ENCODE measurements at places on chromosomes 5 and 9.

GRCh38 chr5:123856766-123857165 lies 344.8 kb downstream of the CSNK1G3 start:
- no peak for DNase-seq

DNA sequence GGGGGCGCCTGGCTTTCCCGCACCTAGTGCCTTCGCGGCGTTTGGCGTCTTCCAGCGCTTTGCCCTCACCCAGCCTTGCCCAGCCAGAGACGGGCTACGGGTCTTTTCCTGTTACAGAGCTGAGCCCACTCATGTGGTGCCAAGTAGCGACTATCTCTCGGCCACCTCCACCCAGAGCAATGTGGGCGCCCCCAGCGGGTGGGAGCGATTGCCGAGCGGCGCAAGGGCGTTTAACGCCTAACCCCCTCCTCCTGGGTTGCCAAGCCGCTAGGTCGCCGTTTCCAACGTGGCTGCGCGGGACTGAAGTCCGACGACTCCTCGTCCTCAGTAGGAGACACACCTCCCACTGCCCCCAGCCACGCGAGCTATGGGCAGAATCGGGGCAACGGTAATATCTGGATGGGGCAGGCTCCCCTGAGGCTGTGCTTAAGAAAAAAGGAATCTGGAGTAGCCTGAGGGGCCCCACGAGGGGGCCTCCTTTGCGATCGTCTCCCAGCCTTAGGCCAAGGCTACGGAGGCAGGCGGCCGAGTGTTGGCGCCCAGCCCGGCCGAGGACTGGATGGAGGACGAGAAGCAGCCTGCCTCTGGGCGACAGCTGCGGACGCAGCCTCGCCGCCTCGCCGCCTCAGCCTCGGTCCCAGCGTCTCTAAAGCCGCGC lies 5.8 kb downstream of the TLX3 start:
- no peak for DNase-seq

GRCh38 chr5:111404270-111404769 lies 108.0 kb downstream of the STARD4 start:
- no peak for DNase-seq

DNA sequence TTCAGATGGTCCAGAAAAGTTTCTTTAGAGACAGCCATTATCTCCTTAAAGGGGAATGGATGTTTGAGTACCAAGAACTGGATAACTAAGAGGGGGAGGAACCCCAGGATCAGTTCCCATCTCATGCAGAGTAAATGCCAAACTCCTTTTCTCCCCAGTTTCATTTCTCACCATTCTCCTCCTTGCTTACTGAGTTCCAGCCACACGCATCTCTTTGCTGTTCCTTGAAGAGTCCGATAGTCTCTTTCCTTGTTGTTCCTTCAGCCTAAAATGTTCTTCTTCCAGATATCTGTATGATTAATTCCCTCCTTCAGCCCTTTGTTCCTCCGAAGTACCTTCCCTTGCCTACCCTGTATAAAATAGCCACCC lies 30.0 kb downstream of the KDM4C start:
- DNase-seq = no peak

DNA sequence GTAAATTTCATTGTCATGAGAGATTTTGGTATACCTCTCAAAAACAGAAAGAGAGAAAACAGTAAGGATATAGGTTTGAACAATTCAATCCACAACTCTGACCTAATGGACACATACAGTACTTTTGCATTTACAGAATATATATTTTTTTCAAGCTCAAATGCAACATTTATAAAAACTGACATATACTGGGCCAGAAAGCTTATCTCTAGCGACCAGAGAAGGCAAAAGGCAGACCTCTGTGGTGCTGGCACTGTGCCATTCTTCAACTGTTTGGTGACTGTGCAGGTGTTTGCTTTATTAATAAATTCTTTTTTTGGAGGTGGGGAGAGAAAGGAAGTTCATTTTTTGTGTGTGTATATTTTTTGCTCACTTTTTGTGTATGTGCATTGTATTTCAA lies 6.0 kb upstream of the PLAC8L1 start:
- DNase-seq = no peak

- DNase-seq = no peak
These were observed 99.5 kb upstream of the MSX2 start for GRCh38 chr5:174624733-174625522.

DNA sequence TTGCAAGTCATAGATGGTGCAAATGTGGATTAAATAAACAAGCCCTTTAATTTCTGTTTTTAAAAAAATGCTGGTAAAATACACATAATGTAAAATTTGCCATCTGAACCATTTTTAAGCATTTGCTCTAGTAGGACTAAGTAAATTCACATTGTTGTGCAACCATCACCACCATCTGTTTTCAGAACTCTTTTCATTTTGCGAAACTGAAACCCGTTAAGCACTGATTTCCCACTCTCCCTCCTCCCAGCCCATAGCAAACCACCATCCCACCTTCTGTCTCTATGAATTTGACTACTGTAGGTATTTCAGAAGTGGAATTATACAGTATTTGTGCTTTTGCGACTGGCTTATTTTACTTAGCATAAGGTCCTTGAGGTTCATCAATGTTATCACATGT lies 103.3 kb upstream of the CNTLN start:
- DNase-seq = no peak

DNA sequence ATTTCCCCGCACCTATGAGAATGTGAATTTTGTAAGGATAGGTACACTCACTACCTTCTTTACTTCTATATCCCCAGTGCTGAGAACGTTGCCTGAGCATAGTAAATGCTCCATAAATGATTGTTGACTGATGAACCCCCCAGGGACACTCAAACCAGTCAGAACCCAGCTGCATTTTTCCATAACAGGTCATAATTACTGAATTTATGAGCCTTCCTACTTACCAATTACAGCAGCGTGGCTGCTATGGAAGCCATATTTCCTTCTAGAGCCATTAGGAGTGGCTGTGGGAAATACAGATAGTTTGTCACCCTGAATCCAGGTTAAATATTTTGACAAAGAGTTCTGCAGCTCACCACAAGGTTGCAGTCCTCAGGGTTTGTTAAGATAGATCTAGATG lies 135.0 kb downstream of the TAF11L14 start:
- no peak for DNase-seq

GRCh38 chr9:78032730-78033457 lies 1.3 kb upstream of the GNAQ start:
- no peak for DNase-seq

Measured in activated T-helper 1 cell treated with Interleukin-2 at 50 U/mL for 16 hours (primary cell).